Placental epithelial cell (primary cell): ENCODE measurements at places on chromosomes 7 and 10. TPM values are rescaled to one million over a fixed set of nuclear protein-coding genes. Genes with fewer than 3 reads are reported as not detected.

The PRTFDC1 gene
- total RNA-seq, result 14.7 and 15.7 TPM in 2 replicates

The BAMBI gene
- 65.1 and 69.9 TPM in 2 replicates for total RNA-seq

The NOC3L gene
- total RNA-seq, result 9.4 and 11.1 TPM in 2 replicates

The CALCR gene
- total RNA-seq, result not detected in 2 replicates

The OR2A7 gene
- total RNA-seq, result 5.6 and 7.1 TPM in 2 replicates

The C10orf67 gene
- 0.33 TPM in 1 of 2 replicates, not detected in the other for total RNA-seq

The HOXA11 gene
- total RNA-seq, result 0.11 TPM in 1 of 2 replicates, not detected in the other

The LRRD1 gene
- under 0.01 and 0.11 TPM in 2 replicates for total RNA-seq

The SP8 gene
- total RNA-seq, result not detected in 2 replicates

The TFR2 gene
- total RNA-seq, result 1.2 and 1.7 TPM in 2 replicates

The HOXA9 gene
- total RNA-seq, result not detected in 2 replicates

The FANK1 gene
- total RNA-seq, result 11.9 and 30.2 TPM in 2 replicates
